ENCODE measurements at places on chromosomes 6 and 20.

DNA sequence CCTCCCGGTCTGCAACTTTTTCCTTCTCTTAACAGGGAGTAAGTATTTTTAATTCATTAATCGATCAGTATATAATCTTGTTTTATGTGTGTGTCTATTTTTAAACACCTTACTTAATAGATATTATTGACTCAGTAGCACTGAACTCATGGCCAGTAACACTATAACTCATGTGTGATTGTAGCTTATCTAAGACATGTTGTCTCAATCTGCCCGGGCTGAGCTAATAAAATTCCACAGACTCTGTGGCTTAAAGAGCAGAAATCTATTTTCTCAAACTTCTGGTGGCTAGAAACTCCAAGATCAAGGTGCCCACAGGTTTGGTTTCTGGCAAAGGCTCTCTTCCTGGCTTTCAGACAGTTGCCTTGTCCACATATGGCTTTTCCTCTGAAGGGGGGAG is 68.8 kb upstream of the TNFAIP3 start:
- DNase-seq: no peak

DNA sequence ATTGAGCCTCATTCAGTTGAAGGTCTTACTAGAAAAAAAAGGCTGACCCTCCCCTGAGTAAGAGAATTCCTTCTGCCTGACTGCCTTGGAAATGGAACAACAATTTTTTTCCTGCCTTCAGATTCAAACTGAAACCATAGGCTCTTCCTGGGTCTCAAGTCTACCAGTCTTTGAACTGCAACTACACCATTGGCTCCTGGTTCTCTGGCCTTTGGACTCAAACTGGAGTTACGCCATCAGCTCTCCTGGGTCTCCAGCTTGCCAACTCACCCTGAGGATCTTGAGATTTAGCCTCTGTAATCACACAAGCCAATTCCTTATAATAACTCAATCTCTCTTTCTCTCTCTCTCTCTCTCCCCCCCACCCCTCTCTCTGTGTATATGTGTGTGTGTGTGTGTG is 36.0 kb upstream of the SNX9 start:
- DNase-seq: no peak

DNA sequence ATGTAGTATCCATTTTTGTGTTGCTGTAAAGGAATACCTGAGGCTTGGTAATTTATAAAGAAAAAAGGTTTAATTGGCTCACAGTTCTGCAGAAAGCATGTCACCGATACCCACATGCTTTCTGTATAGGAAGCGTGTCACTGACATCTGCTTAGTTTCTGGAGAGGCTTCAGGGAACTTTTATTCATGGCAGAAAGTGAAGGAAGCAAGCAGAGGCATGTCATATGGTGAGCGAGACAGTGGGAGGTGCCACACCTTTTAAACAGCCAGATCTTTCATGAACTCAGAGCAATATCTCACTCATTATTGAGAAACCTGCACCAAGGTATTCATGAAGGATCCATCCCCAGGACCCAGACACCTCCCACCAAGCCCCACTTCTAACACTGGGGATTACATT is 3.5 kb downstream of the SUMO4 start:
- DNase-seq: no peak

DNA sequence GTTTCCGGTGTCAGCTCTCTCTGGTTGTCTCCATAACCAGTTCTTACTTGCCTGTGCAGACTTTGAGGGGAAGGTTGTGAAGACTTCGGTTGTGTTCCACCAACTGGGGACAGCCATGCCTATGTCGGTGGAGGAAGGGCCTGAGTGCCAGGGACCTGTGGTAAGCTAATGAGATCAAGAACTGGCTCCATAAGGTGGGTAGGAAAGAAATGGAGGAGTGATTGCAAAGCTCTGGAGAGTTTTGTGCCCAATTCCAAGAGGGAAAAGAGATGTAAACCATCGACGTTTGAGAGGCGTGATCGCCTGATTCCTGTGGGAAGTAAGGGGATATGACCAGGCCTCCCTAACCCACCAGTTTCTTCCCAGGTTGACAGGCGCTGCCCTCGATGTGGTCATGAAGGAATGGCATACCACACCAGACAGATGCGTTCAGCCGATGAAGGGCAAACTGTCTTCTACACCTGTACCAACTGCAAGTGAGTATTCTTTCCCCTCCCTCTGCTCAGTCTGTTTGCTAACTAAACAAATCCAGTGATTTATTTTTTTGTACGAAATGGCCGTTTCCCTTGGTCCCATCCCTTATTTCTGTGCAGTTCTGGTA is 893 bp downstream of the POLR1H start:
- no peak for DNase-seq

DNA sequence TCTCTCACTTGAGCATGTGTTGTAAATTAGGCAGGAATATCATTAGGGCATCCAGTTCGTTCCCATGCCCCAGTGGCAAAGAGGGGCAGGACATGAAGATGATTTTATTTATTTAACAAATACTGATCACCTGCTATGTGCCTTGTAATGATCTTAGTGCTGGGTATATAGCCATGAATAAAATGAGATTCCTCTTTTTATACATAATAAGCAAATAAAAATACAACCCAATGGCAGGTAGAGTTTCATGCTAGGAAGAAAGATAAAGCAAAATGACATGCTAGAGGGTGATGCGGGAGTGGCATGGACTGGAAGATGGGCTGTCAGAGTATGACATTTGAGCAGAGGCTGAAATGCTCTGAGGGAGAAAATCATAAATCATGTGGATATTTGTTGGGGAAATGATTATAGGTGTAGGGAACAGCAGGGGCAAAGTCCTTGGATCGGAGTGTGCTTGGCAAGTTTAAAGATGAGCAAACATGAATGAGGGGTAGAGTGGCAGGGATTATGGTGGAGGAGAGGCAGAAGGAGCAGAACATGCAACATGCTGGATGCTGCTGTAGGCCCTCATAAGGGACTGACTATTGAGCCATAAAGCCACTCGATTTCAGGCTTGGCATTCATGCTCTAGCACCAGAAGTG is 342.1 kb downstream of the PLCB1 start:
- DNase-seq: no peak

GRCh38 chr20:38350879-38351775 is 4.8 kb downstream of the LBP start:
- no peak for DNase-seq

DNA sequence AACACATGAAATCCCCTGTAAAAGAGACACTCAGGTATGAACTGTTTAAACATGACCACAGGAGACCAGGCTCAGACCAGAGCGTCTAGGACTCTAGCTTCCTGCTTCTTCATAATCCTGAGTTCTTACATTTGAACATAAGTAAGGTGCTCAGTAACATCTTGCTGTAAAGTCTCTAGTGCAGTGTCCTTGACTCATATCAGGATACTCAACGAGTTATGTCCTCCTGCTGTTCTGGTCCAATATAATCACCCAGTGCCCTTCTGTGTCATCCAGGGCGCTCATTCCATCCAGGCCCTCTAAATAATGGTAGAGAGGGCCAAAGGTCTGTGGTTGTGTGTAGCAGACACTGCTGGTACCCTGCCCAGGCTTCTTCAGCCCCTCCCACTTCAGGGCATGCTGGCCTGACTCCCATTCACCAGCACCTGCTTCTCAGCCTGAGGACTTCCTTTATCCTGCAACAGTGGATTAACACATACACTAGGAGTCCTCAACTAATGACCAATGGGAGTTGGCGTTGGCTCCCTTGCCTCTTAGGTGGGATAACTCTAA is 66.8 kb upstream of the MOCS1 start:
- no peak for DNase-seq

DNA sequence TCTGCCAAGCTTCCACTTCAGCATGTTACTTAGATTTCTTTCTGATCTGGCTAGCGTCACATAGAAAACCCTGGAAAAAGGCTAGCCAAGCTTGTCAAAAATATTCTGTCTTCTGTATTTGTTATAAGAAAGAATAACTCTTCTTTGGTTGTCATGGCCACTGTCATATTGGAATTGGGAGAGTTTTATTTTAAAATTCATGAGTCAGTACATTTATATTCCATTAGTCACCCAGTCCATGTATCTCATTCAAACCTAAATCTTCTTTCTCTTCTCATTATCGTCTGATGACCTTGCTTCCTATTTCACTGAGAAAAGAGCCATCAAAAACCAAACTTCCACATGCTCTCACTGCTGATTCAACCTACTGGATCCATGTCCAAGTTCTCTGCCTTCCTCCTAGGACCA is 65.7 kb downstream of the EPM2A start:
- DNase-seq: no peak

GRCh38 chr20:56171087-56172012 is 77.2 kb upstream of the MC3R start:
- no peak for DNase-seq

DNA sequence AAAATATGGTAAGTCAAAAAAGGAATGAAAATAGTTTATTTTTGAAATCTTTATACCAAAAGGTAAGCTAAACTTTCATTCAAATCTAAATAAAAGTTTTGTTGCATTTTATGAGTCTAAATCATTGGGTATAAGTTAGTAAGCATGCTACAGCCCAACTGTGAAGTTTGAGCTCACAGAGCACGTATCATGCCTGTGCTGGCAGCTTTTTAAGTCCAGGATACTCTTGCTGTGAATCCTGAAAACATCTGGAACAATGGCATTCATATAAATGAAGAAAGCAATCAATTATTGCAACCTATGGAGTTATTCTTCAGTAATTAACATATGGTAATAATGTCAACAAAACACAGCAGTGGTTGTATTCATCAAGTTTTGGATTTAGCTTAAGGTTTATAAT is 656.9 kb downstream of the RFPL4B start:
- no peak for DNase-seq

GRCh38 chr6:110329714-110330436 is 28.3 kb downstream of the METTL24 start:
- DNase-seq: no peak

- no peak for DNase-seq
These were observed 59.8 kb downstream of the CDK19 start for GRCh38 chr6:110755411-110755834.

- no peak for DNase-seq
These were observed 58.0 kb downstream of the BLOC1S5 start for GRCh38 chr6:8006208-8006607.
